WTC11 (cell line): ENCODE measurements at places on chromosomes 3 and 15.

DNA sequence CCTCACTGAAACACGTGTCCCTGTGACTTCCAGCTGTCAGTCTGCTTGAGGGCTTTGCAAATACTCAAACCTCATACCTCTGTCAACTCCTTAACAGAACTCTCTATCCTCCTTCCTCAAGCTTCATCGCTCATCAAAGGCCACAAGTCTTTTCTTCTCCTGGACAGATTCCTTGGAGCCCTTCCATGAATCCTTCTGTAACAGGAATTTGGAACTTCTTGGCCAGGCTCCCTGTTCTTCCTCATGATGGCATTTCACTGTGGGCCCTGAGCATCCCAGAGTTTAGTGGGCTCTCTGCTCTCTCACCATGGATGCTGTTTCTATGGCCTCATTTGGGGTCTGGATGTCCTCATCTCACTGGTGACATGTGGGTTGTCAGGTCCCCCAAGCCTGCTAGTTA is 105.0 kb upstream of the TLE3 start:
- no peak for DNase-seq

DNA sequence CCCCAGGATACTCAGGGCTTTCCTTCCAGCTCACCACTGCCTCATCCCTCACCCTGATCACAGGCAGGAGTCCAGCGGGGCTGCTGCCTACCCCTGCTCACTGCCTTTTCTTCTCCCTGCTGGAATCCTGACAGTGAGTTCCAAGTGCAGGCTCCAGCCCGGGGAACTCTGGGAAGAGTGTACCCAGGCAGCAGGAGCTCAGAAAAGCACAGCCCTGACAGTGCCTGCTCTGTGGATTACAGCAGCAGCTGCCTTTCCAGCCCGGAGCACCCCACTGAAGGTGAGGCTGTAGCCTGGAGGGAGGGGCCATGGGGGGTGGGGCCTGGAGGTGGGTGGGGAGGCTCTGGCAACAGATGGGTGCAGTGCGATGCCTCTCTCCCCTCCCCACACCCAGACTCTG is 6.1 kb upstream of the JMJD7 start:
- DNase-seq, result no peak

GRCh38 chr3:149468504-149469212 is 5.8 kb upstream of the TM4SF4 start:
- no peak for DNase-seq

DNA sequence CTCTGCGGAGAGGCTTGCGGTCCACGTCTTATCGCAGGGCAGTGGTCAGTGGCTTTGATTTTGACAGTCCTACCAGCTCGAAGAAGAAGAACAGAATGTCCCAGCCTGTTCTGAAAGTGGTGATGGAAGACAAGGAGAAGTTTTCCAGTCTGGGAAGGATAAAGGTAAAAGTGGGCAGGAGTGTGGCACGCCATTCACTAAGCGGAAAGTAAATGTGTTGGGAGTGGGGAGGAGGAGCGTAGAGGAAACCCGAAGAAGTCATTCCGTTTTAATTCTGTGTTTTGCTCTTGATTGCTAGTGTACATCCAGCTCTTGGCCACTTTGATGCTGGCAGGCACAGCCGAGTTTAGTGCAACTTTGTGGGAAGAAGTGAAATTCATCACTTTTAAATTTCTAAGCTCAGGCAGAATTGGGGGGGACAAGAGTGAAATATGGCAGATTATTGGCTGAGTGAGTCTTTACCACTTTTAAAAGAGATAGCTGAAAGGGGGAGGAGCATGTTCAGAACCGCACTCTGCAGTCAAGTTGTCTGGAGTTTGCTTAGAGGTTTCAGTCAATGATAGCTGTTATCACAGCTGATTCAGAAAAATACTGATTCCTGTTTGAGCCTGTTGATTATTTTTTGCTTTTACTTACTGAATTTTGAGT is 1.8 kb downstream of the ARHGEF26 start:
- no peak for DNase-seq

DNA sequence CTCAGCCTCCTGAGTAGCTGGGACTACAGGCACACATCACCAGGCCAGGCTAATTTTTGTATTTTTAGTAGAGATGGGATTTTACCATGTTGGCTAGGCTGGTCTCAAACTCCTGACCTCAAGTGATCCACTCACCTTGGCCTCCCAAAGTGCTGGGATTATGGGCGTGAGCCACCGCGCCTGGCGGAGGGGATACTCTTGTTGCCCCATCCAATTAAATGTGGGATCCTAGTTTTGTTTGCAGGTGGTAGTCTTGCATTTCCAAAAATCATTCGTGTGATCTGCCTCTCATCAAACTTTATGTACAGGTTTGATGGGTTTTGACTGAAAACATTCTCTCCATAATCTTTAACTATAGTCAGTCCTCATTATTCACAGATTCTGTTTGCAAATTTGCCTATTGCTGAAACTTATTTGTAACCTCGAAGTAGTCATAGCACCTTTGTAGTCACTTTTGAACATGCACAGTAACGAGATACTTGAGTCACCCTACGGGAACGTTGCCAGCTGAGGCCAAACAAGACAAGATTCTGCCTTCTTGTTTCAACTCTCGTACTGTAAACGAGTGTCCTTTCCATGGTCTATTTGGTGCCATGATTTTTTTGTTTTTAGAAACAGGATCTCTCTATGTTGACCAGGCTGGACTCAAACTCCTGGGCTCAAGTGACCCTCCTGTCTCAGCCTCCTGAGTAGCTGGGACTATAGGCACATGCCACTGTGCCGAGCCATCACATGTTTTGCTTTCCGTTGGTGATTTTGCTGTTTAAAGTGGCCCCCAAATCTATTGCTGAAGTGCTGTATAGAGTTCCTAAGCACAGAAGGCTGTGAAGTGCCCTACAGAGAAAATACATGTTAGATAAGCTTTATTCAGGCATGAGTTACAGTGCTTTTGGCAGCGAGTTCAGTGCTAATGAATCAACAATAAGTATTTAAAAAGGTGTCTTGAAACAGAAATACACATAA is 8.1 kb upstream of the MAPK6 start:
- no peak for DNase-seq

- peak; percentile 16 for DNase-seq
Observed at GRCh38 chr3:163890661-163891060, 1187.6 kb downstream of the SI start.

DNA sequence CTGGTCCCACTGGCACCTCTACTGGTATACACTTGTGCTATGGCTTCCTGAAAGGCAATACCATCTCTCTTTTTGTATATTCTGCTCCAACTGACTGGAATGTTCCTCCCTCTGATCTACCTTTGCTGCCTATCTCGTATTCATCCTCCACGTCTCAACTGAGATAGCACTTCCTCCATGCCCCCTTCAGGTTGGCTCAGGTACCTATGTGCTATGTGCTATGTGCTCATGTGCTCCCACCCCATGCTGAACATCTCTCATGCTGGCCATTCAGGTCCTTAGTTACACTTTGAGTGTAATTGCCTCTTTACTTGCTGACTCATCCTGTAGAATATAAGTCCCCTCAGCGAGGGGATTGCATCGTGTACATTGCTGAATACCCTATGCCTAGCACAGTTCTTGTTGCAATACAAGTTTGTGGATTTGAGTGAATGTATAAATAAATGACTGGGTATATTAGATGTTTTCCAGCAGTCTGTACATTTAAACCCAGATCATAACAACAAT is 156.9 kb downstream of the SOX2 start:
- no peak for DNase-seq

DNA sequence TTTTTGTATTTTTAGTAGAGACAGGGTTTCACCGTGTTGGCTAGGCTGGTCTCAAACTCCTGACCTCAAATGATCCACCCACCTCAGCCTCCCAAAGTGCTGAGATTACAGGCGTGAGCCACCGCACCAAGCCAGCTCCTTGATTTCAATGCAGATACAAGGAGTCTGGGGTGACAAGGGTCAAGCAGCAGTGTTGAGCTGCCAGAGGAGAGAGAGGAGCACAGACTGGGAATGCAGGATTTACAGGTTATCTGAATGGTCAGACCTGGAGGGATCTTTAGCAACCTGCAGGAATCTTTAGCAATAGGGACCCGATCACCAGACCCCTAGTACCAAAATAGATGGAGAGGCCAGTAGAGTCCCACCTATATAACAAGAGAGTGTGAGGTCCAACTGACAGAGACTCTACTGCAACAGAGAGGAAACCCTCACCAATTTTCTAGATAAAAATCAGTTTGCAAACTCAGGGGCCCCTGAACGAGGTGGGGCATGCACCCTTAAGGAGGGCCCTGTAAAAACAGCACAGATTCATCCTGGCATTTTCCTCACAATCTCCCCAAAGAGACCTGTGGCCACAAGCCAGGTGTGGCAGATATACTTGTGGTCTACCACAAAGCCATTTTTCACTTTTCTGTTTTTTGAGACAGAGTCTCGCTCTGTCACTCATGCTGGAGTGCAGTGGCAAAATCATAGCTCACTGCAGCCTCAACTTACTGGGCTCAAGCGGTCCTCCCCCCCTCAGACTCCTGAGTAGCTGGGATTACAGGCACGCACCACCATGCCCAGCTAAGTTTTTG is 10.7 kb upstream of the SHISA5 start:
- DNase-seq, result no peak

DNA sequence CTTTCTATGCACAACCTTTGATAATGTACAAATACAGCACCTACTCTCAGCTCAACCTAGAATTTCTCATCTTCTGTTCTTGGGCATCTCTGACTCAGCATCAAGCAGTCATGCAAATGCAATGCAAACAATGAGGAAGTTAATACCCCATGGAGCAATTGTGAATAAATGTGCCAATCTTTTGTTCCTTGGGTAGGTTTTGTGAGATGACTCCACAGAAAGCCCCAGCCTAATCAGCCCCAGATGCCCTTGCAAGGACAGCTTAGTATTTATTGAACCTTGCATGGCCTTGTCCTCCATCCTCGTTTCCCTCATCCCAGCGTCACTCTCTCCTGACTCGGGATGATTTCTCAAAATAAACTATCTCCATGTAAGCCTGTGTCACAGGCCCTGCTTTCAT is 494.7 kb upstream of the NECTIN3 start:
- peak; percentile 32 for DNase-seq

GRCh38 chr3:57012847-57013246 is 47.6 kb upstream of the SPATA12 start:
- no peak for DNase-seq

- no peak for DNase-seq
Observed at GRCh38 chr3:47443611-47443995, 32.1 kb downstream of the SCAP start.

- DNase-seq, result no peak
Observed at GRCh38 chr15:59887211-59887610, 116.9 kb upstream of the FOXB1 start.

DNA sequence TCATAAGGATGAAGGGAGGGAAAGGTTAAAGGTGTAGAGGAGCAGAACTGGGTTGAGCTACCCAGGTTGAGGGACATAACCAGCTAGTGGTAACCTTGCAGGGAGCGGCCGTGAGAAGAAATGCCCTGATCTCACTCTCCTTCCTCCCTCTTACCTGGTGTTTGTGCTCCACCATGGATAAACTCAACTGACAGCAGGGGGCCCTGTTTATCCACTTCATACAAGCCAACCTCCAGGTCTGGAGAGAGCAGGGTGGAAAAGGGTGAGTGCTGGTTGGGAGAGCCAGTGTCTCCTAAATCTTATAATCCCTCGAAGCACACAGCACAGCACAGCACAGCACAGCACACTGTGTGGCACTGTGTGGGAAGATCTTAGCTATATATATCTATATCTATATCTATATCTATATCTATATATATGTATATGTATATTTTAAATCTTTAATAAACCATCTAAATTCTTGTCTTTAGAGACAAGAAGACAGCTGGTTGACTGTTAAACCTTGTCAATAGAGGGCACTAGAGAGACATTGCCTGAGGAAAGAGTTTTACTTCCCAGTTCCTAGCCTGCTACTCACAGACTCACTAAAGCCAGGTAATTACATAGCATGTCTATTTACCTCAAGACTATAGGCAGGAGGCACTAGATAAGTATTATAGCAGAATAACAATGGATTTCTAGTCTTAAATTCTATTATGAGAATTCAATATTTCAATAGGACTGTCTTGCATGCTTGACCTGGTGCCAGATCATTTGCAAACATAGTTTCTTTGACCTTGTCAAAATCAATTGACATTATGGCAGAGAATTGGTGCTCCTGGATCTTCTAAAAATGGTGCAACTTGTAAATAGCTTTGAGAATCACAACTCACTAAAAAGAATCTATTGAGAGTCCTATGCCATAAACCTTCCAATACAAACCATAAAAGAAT is 21.7 kb upstream of the FMN1 start:
- DNase-seq, result no peak

- DNase-seq, result no peak
Observed at GRCh38 chr3:196514913-196515621, at the start of gene SMCO1. Gene SMCO1 (minus strand): TSS chr3:196515346. CDS start chr3:196515209, 137 bp downstream.
